ENCODE measurements at places on chromosomes 5 and 9.

GRCh38 chr9:14080959-14081542 lies 232.9 kb downstream of the NFIB start:
- DNase-seq: no peak

DNA sequence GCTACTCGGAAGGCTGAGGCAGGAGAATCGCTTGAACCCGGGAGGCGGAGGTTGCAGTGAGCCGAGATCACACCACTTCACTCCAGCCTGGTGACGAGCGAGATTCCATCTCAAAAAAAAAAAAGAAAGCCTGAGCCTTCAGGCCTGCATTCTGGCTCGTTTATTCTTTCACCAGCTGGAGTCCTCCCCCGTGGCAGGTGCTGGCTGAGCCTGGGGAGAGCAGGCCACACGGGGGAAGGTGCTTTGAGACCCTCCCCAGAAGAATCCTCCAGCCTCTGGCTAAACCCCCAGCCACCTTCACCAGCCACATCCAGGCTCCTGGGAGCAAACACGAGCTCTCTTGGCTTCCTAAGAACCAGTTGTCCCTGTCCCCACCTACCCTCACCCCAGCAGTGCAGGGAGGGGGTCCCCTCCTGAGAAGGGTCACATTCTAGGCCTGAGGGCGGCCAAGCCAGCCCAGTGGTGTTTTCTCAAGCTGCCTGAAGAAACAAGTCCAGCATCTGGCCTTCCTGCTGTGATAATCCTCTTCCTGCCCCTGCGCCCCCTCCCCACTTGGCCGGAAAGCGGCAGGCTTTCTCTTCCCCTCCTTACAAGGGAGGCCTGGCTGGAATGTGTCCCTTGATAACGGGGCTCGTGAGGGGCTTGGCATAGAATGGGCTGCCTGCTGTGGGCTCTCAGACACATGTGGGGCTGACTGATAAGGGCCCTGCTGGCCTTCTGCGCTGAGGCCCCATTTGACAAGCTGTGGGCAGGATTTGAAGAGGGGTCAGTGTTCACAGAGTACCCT lies 41.5 kb downstream of the PLPP7 start:
- no peak for DNase-seq

DNA sequence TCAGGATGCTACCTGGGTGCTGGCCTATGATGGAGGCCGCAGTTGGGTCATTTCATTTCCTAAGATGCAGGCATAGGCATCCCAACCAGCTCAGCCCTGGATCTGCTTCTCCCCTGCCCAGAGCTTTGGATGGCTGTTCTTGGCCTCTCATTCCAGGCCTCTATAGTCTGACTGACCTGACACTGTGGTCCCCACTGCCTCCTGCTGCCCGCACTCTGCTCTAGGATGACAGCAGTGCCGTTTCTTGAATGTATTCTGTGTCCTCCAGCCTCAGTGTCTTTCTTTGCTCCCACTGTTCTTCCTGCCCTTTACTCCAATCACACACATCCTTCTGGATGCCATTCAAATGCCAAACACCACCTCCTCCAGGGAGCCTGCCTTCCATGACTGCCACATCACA lies 235.7 kb downstream of the HSPA4 start:
- peak; percentile 20 for DNase-seq

- DNase-seq: no peak
Observed at GRCh38 chr9:98971168-98971914, 27.6 kb downstream of the COL15A1 start.

- DNase-seq: no peak
Observed at GRCh38 chr5:6359555-6360322, 18.6 kb downstream of the MED10 start.

GRCh38 chr9:76717176-76717575 lies 47.1 kb upstream of the PCA3 start:
- DNase-seq: no peak

- no peak for DNase-seq
Observed at GRCh38 chr5:61824396-61824795, 481.6 kb upstream of the KIF2A start.

- DNase-seq: no peak
Observed at GRCh38 chr9:130054325-130054786, 650 bp downstream of the GPR107 start.

DNA sequence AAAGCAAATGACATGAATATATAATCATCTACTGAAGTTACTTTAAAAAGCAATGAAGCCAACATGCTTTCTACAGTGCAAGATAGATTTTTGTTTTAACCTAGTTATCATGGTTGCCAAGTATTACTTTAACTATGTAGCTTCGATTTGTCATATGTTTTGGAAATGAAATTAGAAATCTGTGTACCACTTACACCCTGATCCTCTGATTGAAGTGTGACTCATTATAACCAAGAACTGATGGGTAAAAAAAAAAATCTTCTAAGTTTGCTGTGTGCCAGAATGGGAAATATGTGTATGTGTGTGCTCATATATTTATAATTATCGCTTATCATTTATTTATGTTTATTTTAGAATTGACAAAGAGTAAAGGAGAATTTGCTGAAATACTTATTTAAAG lies 9.1 kb upstream of the CDC42SE2 start:
- no peak for DNase-seq

GRCh38 chr5:133489632-133490031 lies 122.7 kb downstream of the FSTL4 start:
- DNase-seq: peak; percentile 18

All from activated naive CD8-positive, alpha-beta T cell treated with anti-CD3 and anti-CD28 coated beads for 36 hours (primary cell).